Fibroblast of skin of right biceps (primary cell): ENCODE measurements at places on chromosomes 3 and 15.
A peak's percentile ranks its signal among the peaks of the same experiment; 100 is the strongest.

- peak; percentile 66 for DNase-seq
Observed at GRCh38 chr3:67719333-67719732, 64.9 kb upstream of the SUCLG2 start.

- peak; percentile 30 for DNase-seq
Observed at GRCh38 chr15:55289011-55289745, 435 bp downstream of the RAB27A start.

- no peak for DNase-seq
Observed at GRCh38 chr3:165225604-165226003, 29.4 kb upstream of the SLITRK3 start.

DNA sequence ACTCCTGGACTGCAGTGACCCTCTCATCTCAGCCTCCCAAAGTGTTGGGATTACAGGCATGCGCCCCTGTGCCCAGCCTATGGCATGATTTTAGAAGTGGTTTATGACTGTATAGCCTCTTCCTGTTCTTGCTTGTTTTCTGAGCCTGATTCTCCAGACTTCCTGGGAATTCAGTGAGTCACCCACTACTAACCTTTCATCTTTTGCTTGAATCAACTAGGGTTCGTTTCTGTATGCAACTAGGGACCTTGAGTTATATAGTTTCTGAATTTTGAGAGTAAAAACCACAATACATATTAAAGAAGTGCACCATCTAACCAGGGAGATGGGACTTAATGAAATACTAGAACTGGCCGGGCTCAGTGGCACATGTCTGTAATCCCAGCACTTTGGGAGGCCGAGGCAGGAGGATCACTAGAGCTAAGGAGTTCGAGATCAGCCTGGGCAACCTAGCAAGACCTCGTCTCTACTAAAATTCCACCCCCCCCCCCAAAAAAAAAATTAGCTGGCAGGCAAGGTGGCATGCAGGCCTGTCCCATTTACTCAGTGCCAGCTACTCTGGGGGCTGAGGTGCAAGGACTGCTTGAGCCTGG lies 76.0 kb downstream of the ZNF609 start:
- DNase-seq, result peak; percentile 87

DNA sequence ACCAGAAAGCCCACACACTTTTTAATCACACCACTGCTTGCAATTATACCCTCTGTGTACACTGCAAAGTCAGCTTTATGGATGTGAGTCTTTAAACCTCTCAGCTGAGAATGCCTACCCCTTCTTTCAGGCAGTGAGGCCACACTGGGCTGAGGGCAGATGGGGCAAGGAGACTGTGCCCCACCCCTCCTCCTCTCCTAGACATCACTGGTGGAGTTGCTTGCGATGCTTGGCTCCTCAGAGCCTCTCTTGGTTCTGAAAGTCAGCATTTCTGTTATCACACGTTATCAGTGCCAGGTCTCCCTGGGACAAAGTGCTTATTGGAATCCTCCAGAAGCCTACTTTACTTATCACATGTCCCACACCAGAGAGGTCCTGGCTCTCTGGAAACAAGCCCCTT lies 128.2 kb downstream of the ZNF621 start:
- no peak for DNase-seq

DNA sequence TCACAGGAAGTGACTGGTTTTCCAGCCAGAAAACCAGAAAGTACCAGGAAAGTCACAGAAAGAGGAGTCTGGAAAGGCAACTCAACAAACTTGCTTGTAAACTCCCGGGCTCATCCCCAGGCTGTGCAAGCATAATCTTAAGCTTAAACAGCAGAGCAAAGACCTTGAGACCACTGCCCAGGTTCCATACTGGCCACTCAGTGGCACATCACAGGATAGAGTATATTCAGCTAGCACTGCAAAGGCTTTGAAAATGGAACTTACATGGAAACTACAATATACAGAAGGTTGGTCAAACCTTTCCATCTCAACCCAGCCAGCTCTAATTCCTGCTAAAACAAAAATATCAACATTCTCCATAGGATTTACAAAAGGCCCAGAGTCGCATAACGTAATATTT lies 20.1 kb downstream of the DMXL2 start:
- no peak for DNase-seq

DNA sequence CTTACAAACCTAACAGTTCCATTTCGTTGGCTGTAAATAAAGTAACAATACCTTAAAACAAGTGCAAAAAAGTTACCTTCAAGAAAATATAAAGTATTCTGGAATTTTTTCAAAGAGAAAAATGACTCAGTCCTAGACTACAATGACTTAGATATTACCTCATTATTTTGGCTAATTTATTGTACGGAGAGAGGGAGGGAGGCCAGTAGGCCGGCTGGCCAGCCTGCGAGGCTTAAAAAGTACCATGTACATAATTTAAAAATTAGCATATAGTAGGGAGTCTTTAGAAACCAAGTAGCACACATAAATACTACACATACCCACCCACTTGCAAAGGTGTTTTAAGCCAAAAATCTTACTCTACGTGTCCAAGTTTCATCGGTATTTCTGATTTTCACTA lies 41.9 kb upstream of the MAP4 start:
- no peak for DNase-seq

GRCh38 chr3:152376351-152377183 lies 107.8 kb downstream of the MBNL1 start:
- peak; percentile 89 for DNase-seq

DNA sequence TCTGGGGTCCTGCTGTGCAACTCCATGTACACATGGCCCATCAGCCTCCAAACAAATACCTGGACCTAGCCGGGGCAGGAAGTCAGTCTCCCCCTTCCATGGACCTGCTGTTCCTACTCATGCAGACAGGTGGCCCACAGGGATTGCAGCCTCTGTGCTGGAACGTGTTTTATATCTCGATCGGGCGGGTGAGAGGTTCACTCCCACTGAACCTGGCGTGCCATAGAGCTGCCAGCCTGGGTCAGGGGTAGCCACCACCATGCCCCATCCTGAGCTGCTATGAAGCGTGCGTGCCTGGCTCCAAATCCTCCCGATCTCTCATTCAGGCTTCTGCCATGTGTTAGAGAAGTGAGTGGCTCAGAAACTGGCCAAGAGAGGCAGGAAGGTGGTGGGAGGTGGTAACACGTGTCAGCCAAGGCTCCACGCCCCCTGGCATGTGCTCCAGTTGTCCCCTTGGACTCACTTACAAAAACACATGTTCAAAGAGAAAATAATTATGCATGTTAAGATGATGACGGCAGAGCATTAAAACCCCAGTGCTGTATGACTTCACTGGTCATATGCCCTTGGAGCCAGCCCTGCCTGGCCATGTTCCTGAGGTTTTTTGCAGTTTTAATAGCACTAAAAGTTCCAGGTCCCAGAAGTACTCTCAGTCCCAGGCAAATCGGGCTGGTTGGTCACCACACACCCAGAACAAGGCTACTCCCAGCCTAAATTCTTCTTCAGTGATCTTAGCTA lies 30.6 kb downstream of the CTSH start:
- no peak for DNase-seq

DNA sequence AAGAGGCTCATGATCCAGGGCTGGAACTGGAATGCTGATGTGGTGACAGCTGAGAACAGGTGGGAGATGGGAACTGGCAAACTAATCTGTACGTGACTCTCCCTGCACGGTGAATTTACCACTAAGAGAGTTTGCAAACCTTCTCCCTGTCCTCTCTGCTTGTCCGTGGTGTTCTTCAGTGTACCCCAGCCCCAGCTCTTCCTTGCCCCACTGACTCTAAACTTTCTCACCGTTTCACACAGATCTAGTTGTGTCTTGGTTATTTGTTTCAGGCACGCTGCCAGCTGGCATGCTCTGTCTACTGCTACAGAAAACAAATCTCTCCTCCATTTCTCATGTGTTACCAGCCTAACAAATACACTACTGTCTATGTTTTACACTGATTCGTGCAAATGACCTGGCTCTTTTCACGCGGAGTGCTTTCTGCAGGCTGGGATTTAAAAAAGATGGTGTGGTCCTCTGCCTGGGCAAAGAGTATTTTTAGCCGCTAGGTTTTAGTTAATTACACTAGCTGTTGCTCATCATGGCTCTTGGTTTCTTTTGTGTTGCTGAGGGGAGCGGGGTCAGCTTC lies 192.7 kb upstream of the LRIG1 start:
- peak; percentile 35 for DNase-seq

GRCh38 chr3:9255976-9256375 lies 6.5 kb upstream of the SRGAP3 start:
- no peak for DNase-seq

DNA sequence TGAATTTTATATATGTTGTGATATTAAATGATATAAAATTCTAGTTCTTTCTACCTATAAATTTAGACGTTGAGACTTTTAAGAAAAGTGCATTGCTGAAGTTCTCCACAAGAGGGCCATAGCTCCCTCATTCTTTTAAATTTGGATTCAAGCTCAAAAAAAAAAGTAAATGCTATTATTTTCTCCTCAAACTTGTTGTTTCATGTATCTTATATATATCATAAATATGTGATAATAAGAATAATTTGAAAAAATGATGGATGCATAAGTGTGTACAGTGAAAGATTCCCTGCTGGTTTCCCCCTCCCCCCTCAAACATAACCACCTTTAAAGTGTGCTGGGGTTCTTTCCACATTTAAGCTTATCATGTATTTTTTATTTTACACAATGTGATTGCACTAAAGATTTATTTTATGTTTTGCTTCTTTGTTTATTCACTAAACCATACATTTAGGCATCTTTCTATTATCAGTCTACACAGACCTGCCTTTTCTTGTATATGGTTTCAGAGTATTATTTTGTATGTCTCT lies 769.4 kb upstream of the GOLIM4 start:
- peak; percentile 31 for DNase-seq

GRCh38 chr3:83625261-83625660 lies 1333.5 kb upstream of the CADM2 start:
- no peak for DNase-seq

- peak; percentile 60 for DNase-seq
Observed at GRCh38 chr15:65655026-65655425, 33.3 kb downstream of the SLC24A1 start.

DNA sequence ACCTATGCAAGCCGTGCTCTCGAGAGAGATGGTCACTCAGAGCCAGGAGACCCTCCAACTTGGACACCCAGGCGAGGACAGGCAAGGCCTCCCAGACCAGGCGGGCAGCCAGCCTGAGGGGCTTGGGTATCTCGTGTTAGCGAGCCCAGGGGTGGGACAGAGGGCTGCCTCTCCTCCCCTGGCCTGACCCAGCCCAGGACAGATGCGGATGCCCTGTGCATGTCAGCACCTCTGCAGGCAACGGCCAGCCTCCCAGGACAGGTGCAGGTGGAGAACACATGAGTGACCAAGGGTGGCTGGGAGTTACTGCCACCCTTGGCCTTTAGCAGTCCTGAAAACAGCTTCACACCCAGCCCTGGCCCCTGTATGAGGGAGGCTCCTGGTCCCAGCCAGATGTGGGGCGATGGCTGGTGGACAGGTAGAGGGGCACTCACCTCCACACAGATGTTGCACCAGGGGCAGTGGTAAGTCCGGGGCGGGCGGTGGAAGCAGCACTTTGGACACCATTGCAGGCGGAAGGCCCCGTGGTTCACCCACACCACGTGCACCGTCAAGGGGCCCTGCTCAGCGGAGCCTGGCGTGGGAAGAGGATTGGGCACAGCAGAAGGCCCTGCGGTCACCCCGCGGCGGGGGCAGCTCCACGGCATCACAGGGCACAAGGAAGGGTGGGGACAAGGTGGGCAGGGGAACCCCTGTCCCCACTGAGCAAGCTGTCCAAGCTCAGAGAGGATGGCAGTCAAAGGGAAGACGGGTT lies 2.1 kb downstream of the ZDHHC19 start:
- DNase-seq, result no peak

DNA sequence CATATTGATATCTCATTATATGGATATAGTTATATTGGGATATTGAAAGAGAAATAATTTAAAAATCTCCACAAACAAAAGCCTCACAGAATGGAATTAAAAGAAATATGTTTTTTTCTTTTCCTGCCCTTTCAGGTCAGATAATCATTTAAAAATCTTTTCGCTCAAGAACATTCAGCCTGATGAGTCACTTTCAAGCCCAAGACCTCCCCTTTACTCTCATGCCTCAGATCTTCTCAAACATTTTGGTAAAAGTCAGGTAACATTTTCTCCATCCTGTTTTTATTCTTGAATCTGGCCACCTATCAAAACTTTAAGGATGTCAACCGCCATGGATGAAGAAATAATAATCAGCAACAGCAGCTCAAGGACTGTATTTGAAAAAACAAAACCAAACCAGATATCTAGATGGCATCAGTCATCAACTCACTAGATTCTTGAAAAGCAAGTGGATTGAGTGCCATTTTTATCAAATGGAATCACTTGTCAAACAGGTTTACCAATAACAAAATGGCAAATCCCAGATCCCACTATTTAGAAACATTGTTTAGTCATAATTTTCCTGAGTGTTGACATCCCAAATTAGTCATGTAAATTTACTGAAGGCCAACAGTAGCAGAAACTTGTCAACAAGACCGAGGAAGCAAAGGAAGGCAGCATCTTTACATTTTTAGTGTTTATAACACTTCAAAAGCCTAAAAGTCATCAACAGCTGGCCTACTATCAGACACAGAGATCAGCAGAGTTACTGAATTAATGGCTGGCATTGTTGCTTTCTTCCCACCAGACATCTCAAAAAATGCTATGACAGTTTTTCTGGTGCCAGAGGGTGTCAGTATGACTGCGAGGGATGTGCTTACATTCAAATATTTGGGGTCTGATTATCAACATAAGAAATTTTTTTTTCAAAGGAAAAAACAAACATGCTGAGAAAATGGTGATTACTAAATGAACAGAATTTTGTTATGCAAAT lies 444.7 kb downstream of the MAGI1 start:
- DNase-seq, result no peak

- DNase-seq, result peak; percentile 15
Observed at GRCh38 chr3:47578119-47578632, 489 bp downstream of the CSPG5 start.

GRCh38 chr3:109413049-109413448 lies 75.7 kb upstream of the DPPA4 start:
- no peak for DNase-seq

GRCh38 chr3:73365756-73366397 lies 258.9 kb downstream of the PDZRN3 start:
- peak; percentile 41 for DNase-seq

DNA sequence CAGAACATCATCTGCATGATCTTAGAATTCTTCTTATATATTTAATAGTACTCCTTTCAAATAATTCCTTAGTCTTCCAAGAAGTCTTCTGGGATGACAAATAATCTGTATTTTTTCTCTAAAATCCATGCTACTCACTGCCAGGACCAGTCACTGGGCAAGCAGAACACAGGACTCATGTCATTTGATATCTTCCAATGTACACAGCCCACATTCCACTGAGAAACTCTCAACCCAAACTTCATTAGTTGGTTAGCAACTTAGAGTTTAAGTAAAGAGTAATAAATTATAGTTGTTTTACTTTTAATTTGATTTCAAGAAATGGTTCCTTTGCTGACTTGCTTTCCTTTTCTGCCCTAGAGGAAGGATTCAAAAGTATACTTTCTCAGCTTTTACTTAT lies 317.0 kb downstream of the VGLL3 start:
- no peak for DNase-seq

DNA sequence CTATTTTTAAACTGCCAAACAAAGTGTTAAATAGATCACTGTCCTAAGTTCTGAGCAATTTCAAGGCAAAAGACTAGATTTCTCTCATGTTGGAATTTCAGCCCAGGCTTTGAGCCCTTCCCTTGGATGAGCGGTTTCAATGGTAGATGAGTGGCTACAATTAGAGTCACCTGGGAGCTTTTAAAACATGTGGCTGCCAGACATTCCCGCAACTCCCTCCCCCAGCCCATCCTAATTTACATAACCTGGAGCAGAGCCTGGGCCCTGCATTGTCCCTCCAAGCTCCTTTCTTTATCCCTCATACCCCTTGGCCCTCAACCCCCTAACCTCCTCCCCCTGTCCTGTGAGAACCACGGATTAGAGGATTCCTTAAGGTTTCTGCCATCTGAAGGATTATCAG lies 357.5 kb upstream of the UMPS start:
- DNase-seq, result peak; percentile 18

- DNase-seq, result peak; percentile 86
Observed at GRCh38 chr3:111717601-111718000, 122.5 kb upstream of the ZBED2 start.
